ENCODE measurements at places on chromosomes 5 and 9.

DNA sequence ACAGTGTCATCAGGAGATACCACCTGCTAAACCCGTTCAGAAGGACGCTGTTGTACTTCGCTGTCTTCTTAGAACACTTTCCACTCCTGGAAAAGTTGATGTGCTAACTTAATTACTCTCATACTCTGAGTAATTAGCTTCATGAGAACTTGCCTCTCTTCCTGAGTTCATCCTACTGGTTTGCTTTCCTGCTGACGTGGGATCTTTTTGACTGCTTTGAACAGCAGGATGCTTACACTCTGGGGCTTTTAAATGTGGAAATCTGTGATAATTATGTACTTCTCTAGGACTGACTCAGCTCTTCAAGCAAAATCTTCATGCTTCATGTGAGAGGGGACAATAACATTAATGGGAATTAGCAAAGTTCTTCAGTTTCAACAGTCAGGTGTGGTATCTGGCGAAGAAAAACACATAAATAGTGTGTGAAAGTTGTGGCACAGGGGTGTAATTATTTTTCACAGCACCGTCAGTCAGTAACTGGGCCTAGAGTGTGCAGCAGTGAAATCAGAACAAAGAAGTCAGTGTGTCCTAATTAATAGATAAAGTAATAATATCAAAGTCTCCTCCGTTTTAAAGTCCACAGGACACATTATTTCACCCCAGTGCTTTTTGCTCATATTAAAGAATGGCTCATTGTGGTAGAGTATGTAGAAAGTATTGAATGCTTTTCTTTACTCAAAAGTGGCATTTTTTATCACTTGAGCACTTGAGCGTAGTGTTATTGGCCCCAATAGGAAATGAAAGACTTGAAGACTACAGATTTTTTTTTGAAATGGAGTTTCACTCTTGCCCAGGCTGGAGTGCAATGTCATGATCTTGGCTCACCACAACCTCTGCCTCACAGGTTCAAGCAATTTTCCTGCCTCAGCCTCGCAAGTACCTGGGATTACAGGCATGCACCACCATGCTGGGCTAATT lies 140.9 kb upstream of the DMRT1 start:
- DNase-seq: no peak

DNA sequence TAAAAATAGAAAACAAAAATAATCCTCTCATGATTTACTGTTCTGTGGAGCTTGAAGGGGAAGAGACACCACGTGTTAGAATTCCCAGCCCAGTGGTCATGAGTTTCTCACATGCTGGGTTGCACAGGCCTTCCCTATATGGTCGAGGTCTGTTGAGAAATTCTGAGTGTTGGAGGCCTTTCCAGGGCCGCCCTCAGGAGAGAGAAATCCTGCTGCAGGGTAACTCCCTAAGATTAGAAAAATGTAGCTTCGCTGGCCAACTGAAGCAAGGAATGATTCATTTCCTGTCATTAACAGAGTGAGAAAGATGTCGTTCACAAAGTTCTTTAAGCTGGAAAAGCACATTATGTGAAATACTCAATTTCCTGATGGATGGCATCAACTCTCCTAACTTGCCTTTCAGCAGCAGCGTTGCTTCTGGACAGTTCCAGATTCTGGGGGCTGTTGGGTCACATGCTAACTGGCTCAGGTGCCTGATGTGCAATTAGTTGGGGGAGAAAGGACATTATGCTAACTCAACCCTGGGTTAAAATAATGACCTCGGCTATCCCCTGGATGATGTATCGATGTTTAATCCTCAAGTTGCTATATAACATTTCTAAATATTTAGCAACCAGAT lies 104.8 kb upstream of the CD180 start:
- peak; percentile 98 for DNase-seq

DNA sequence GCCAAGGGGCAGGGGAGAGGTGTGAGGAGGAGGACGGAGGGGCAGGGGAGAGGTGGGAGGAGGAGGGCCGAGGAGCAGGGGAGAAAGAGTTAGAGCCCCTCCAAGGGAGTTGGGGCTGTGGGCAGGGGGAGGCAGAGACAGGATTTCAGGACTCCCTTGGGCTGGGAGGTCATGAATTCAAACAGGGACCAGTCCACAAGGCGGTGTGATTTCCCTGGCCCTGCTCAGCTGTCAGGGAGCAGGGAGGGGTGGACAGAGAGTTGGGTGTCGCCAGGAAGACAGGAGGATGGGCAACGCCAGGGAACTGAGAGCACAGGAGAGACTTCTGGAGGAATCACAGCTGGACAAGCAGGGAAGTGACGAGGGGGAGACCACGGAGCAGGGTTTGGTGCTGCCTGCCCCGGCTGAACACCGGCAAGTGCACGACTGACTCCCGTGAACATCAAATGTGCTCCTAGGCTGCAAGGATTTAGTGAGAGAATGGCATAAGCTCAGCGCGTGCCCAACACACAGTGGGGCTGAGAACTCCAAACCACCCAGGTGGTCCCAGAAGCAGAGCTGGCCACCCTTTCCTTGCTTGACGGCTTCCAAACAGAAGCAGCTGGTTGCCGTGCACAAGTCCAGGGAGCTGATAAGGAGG lies 17.8 kb upstream of the OLFM1 start:
- DNase-seq: no peak

DNA sequence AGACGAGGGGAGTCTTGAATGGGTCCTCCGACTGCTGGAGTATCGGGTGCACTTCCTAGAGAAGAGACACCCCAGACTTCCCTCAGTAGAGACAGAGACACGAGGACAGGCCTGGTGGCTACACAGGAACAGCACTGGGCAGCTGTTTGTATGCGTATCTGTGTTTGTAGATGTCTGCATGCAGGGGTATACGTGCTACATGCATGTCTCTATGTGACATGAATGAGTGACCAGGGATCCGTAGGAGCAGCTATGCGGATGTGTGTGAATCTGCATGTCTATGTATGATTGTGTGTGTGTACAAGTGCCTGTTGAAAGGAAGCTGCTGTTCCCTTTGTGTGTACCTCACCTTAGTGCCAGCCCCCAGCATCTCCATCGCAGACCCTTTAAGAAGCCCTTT lies 31.2 kb downstream of the CNTFR start:
- DNase-seq: no peak

GRCh38 chr9:117286245-117286644 lies 128.6 kb downstream of the ASTN2 start:
- no peak for DNase-seq

GRCh38 chr9:6873857-6874256 lies 116.1 kb downstream of the KDM4C start:
- peak; percentile 71 for DNase-seq

DNA sequence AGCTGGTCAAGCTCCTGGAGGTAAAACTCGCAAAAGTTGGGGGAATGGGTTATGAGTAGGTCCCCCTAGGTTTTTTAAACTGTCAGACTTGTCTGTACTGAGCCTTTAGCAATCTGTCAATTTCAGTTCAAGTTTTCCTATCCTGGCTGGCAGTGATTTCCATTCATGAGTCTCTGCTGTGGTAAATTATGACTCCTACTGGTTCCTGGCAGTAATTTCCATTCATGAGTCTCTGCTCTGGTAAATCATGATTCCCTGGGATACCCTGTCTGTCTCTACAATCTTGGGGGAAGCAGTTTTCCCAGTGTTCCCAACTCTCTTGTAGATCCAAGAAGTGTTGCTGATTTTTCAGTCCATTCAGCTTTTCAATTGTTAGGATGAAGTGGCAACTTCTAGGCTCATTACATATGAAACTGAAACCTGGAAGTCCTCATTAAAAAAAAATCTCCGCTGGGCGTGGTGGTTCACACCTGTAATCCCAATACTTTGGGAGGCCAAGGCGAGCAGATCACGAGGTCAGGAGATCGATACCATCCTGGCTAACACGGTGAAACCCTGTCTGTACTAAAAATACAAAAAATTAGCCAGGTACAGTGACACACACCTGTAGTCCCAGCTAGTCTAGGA lies 91.3 kb upstream of the GPBP1 start:
- peak; percentile 41 for DNase-seq

- DNase-seq: no peak
Observed at GRCh38 chr5:179253730-179254129, 91.5 kb downstream of the ADAMTS2 start.

DNA sequence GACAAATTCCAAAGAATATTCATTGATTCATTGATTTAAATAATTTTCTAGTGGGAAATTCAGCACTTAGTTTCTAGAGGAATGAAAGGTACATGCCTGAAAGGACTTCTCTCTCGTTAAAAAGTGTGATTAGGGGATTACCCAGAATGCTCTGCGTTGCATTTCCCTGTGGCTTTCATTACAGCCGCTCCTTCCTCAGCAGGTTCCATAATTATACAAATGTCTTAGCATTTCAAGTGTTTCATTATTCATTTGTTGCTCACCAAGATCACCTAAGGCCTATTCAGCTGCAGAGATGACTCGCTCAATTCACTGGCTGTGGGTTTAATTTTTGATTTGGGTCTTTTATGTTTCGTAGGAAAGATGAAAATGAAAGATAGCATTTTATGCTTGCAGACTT lies 52.8 kb downstream of the SPATA31C2 start:
- no peak for DNase-seq

GRCh38 chr9:77735494-77735893 lies 87.4 kb upstream of the GNA14 start:
- peak; percentile 66 for DNase-seq

DNA sequence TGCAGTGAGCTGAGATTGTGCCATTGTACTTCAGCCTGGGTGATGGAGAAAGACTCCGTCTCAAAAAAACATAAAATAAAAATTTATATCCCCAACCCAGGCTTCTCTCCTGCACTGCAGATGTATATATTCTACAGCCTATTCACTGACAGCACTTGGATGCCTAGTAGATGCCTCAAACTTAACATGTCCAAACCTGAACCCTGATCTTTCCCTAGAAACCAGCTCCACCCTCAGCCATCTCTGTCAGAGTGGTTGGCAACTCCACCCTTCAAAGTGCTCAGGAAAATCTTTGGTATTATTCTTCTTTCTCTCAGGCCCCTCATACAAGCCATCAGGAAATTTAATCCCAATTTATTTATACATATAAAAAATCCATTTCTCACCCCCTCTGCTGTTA lies 36.9 kb upstream of the TXN start:
- DNase-seq: no peak
